ENCODE measurements at places on chromosomes 12 and 14.

DNA sequence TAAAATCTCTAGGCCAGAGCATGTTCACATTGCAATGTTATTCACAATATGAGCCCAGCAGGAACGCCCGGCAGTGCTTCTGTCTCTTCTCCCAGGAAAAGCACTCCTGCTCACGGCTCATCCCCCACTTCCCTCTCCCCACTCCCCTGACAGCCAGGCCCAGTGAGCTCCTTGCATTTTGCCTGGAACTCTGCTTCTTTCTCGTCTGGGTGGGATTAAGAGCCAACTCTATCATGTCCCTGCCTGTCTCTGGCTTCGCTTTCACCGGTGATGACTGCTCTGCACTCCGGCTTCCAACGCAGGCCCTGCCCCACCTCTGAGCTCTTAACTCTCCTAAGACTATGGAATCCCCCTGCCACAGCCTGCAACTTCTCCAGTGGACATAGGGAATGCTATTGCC lies 2.5 kb downstream of the PLEK2 start:
- DNase-seq: no peak

GRCh38 chr12:100793182-100793581 lies 1.4 kb upstream of the ANO4 start:
- DNase-seq: no peak

DNA sequence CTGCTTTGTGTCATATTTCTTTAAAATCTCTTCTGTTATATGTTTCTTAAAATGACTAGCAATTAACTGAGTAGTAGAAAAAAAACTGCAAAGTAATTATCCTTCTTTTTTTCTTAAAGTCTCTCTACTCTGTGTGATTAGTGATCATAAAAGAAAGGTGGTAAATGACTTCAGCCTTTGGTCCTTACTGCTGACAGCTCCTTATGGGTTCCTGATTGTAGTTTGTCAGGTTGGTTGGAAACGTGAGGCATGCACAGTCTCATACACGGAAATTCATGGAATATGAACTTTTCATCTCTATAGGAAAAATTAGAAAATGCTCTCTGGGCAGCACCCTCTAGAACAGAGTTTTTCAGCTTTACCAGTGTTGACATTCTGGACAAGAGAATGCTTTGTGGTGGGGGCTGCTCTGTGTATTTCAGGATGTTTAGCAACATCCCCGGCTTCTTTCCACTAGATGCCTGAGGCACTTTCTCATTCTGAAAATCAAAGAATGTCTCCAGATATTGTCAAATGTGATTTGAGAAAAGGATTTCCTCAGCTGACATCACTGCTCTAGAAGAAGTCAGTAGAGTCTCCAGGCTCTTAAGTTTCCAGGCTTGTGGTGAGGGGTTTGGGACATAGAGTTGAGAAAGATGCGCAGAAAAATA lies 121.0 kb downstream of the PIK3C2G start:
- DNase-seq: no peak

- DNase-seq: no peak
These were observed 75.5 kb upstream of the LHX5 start for GRCh38 chr12:113546916-113547863.

DNA sequence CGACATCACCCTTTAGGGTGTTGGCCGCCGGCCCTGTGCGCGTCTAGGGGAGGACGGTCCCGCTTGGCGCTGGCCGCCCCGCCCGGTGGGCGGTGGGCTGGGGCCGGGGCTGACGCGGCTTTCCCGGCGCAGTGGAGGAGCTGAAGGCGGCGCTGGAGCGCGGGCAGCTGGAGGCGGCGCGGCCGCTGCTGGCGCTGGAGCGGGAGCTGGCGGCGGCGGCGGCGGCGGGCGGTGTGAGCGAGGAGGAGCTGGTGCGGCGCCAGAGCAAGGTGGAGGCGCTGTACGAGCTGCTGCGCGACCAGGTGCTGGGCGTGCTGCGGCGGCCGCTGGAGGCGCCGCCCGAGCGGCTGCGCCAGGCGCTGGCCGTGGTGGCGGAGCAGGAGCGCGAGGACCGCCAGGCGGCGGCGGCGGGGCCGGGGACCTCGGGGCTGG lies 3.6 kb downstream of the TNFAIP2 start:
- DNase-seq: no peak
